ENCODE measurements at places on chromosomes 1 and 21. TPM values are rescaled to one million over a fixed set of nuclear protein-coding genes. Genes with fewer than 3 reads are reported as not detected.
A peak's percentile ranks its signal among the peaks of the same experiment; 100 is the strongest.

DNA sequence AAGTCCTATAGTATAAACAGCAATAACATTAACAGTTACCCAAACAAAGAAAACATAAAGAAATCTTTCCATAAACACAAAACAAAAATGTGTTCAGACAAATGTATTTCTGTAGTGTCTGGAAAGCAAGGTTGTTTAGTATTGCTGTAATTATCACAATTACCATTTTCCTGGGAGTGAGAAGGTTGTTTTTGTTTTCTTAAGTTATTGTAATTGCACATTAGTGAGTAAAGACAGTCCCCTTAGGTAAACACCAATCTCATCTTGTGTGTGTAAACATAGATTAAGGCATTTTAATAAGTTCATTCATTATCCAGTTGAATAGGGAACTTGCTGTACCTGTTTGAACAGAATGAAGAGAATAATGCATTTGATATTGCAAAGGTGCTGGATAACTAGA is 356.9 kb upstream of the ADGRL4 start:
- no peaks in the 10 kb centered on the region for H3K27me3 ChIP-seq
- no peak overlapping the region for H3K4me3 ChIP-seq
- no peak for DNase-seq
- H3K36me3 ChIP-seq = no peaks in the 10 kb centered on the region
- no peak overlapping the region for H3K27ac ChIP-seq
- no peaks in the 10 kb centered on the region for H3K4me1 ChIP-seq

GRCh38 chr1:99751877-99752504 is 14.4 kb downstream of the FRRS1 start:
- H3K4me3 ChIP-seq = no peak overlapping the region
- H3K27me3 ChIP-seq = no peaks in the 10 kb centered on the region
- no peaks in the 10 kb centered on the region for H3K36me3 ChIP-seq
- DNase-seq = no peak

- H3K4me3 ChIP-seq = no peak overlapping the region
- H3K4me1 ChIP-seq = peaks cover 22% of the 10 kb centered on the region
- H3K27ac ChIP-seq = no peak overlapping the region
- H3K36me3 ChIP-seq = no peaks in the 10 kb centered on the region
- H3K27me3 ChIP-seq = peaks cover 62% of the 10 kb centered on the region
Observed at GRCh38 chr1:110067893-110068645, 2.4 kb downstream of the ALX3 start.

DNA sequence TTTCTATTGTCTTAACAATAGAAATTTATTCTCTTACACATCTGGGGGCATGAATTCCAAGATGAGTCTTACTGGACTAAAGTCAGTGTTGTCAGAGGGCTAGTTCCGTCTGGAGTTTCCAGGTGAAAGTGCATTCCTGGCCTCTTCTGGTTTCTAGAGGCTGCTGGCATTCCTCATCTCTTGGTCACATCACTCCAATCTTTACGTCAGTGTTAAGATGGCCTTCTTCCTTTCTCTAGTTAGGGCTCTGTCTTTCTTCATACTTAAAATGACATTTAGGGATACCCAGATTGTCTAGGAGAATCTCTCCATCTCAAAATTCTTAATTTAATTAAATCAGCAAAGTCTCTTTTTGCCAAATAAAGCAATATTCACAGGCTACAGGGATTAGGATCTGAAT is 13.3 kb upstream of the PDC start:
- H3K4me1 ChIP-seq = no peaks in the 10 kb centered on the region
- no peak overlapping the region for H3K4me3 ChIP-seq
- no peaks in the 10 kb centered on the region for H3K36me3 ChIP-seq
- no peak overlapping the region for H3K27ac ChIP-seq

- H3K27ac ChIP-seq = peak overlapping the region; percentile 71
- no peak for DNase-seq
- H3K36me3 ChIP-seq = no peaks in the 10 kb centered on the region
- no peaks in the 10 kb centered on the region for H3K4me1 ChIP-seq
Observed at GRCh38 chr1:9630331-9631111, 21.0 kb upstream of the PIK3CD start.

DNA sequence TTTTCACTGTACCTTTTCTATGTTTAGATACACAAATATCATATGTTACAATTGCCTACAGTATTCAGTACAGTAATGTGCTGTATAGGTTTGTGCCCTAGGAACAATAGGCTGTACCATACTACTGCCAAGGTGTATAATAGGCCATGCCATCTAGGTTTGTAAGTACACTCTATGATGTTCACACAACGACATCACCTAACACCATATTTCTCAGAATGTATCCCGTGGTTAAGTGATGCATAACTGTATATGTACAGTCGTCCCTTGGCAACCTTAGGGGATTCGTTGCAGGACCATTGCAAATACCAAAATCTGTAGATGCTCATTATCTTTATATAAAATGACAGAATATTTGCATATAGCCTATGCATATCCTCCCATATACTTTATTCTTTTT is 5.8 kb upstream of the SSR2 start:
- H3K4me1 ChIP-seq = no peaks in the 10 kb centered on the region
- H3K4me3 ChIP-seq = no peak overlapping the region
- H3K27ac ChIP-seq = no peak overlapping the region
- no peak for DNase-seq

Gene ACTL8
- total RNA-seq = not detected

DNA sequence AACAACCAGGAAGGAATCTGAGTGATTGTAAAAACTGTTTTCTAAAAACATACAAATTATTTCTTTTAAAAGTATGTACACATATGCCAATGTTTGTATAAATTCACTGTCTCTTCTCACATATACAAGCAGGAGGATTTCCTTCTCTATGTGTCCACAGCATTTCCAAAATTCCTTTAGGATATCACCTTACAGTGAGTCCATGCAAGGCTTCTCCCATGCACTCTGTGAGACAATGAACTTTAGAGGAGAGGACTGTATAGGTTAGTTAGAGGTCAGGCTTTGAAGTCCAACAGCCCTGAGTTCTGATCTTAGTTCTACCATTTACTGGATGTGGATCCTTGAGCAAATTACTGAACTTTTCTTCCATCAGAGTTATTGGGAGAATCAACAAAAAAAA is 34.1 kb upstream of the USH2A start:
- no peak for DNase-seq
- H3K4me1 ChIP-seq = no peaks in the 10 kb centered on the region
- H3K4me3 ChIP-seq = no peak overlapping the region
- H3K36me3 ChIP-seq = no peaks in the 10 kb centered on the region

Gene HRNR
- not detected for total RNA-seq

Gene TEX35
- not detected for total RNA-seq

Gene ZC3H12A
- 22.9 TPM for total RNA-seq
